ENCODE measurements at places on chromosomes 1 and 21.
A peak's percentile ranks its signal among the peaks of the same experiment; 100 is the strongest.

DNA sequence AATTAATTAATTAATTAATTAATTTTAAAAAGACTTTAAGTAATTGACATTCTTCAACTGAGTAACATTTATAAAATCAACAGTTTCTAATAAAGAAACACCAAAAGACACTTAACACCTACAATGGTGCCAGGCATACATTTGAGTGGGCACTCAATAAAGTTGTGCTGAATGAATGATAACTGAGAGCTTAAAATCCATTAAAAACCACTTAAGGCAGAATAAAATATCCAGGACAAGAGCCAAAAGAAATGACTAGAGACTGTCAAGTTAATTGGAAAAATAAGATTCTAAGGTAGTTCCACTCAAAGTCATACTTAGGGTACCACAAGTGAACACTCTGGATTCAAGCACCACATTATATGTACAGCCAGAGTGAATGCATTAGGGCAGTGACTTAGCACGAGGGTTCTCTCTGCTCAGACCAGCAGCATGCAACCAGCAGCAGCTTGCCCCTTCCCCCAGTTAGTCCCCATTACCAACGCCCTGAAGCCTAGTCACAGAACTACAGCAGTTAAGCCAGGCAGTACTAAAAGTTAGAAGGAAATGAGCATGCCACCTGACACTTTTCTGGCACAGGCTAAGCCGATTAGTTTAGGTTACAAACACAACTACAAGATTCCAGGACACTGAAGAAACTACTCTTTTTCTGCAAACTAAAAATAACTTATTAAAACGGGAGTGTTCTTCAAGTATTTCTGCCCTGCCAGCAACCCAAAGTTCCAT, 46.5 kb downstream of the LUZP1 start:
- DNase-seq: no peak

DNA sequence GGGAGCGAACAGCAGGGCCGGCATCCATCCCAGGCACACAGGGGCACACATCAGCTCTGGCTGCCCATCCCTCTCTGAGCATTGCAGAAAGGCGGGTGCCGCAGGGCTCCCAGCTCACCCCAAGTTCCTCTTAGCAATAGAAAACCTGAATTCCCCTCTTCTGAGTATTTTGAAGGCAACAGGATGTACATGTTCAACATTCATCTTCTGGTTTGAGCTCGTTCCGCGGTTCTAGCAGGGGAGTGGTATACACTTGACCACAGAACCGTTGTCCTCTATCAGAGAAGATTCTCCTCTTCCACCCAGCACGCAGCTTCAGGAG, 23.6 kb downstream of the ACTA1 start:
- no peak for DNase-seq

GRCh38 chr1:66282343-66282852, 251.6 kb upstream of the SGIP1 start:
- DNase-seq: peak; percentile 79

DNA sequence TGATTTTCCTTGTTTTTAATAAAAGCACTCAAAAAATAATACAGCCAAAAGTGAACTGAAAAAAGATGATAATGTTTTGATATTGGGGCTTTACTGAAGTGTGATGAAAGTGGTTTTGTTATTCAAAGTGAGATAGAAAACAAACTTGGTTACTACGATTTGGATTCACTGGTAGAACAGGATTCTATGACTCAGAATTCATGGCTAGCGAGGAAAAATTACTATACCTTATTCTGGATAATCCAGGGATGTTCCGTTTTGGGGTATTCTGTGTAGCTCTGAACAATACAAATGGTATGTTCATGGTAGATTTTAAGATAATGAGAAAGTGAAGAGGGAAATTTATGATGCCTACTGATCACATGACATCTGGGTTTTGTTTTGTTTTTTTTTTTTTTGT, 117.7 kb downstream of the NRDC start:
- DNase-seq: no peak

DNA sequence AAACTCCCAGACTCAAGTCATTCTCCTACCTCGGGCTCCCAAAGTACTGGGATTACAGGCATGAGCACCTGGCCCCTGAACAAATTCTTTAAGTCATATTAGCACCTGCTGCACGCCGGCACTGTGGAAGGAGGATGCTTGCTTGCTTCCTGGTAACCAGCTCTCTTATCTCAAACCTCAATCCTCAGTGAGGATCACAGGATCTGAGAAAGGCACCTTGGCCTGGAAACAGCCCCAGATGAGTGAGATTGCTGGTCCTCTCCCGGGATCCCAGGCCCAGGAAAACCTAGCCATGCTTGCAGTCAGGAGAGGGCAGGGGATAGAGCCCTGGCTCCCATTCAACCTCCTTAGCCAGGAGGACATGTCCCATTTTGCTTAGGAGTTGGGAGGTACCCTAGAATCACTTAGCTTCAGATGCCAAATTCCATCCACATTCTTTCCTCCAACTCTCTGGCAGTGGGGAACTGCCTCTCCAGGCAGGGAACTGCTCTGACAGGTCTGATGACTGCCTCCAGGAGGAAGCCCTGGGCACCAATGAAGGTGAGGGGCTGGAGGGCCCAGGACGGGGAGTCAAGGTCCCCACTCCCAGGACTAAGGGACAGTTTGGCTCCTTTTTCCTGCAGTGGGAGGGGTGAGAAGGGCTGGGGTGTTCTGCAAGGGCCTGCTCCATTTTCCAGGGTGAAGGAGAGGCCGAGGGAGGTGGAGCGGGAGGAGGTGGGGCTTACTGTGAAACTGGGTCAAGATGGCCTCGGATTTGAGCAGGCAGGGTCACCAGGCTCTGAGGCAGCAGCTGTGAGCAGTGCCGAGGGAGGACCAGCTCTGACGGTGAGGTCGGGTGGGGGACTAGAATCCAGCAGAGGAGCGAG, 9.5 kb downstream of the GPR37L1 start:
- no peak for DNase-seq

GRCh38 chr21:42302076-42302650, 13.0 kb downstream of the TFF3 start:
- DNase-seq: no peak

DNA sequence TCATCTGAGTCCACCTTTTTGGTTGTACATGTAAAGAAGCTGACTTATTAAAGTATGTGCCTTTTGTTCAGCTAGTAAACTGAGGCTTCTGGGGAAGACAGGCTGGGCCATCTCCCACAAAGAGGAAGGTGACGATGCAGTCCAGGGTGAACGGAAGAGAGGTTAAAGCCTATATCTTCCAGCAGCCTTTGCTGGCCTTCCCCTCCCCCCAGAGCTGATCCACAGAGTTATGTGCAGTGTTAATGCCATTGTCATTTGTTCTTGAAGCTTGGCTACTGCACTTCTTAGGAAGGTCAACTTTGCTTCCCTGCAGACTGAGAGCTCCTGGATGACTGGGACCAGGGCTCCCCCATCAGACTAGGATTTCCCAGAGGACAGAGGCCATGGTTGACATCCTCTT, 2.2 kb downstream of the SLC30A2 start:
- no peak for DNase-seq

GRCh38 chr1:239587066-239587465, 200.7 kb downstream of the CHRM3 start:
- peak; percentile 15 for DNase-seq

DNA sequence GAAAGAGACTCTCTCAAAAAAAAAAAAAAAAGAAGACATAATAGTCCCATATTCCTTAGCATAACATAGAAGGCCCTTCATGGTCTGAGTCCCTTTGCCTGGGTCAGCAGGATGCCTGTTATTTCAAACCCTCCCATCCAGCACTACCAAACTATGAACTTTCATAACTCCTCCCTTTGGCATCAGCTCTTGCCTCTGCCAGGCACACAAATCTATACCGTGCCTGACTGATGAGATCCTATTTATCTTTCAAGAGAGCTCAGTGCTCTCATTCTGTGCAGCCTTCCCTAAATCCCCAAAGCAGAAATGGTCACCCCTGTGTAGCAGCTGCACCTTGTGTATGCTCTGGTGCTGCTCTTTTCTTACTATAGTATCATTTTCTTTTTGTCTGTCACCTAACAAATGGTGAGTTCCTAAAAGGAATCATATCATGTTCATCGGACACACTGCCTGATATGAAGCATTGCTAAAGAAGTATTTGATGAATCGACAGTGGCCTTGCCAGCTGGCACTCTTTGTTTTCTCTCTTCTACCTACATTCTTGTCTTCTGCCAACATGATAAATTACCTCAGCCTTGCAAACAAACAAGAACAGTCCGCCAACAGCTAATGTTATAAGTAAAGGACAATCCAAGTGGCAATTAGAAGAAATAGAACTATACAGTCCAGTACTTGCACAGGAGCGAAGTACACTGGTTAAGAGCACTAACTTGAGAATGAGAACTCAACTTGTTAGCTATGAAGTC, 29.9 kb downstream of the FMO4 start:
- DNase-seq: no peak

GRCh38 chr21:43865540-43866259, 677 bp downstream of the AGPAT3 start:
- peak; percentile 31 for DNase-seq

GRCh38 chr1:227215863-227216510, 102.3 kb downstream of the CDC42BPA start:
- DNase-seq: no peak

GRCh38 chr1:11740258-11741192, 4.6 kb downstream of the AGTRAP start:
- peak; percentile 27 for DNase-seq

DNA sequence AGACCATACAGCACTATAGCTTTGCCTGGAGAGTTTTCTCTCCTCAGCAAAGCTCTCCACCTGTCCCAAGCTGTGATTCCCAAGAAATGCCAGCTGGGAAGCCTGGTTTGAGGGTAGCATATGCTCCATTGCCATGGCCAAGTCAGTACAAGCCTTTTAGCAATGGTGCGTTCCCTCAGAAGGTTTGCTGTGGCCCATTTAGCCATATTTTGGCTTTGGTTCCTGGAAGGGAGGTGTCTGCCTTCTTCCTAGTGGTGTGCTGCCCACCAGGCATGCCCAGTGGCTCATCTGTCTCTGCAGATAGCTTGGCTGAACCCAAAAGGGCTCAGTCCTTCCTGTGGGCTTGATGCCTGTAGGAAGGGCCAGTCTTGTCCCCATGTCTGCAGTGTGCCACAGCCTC, 32.4 kb downstream of the GALNT2 start:
- no peak for DNase-seq

GRCh38 chr1:10528066-10529014, 53.6 kb downstream of the PEX14 start:
- no peak for DNase-seq

- peak; percentile 68 for DNase-seq
Observed at GRCh38 chr1:37486680-37487618, 12.6 kb downstream of the ZC3H12A start.

GRCh38 chr1:186978596-186979556, 150.1 kb downstream of the PLA2G4A start:
- DNase-seq: no peak

- DNase-seq: no peak
Observed at GRCh38 chr21:14734191-14734590, 188.1 kb upstream of the SAMSN1 start.

- no peak for DNase-seq
Observed at GRCh38 chr1:54777431-54777830, 13.1 kb upstream of the PARS2 start.

GRCh38 chr21:39518847-39519210, 67.1 kb downstream of the SH3BGR start:
- DNase-seq: no peak

GRCh38 chr1:155300024-155300423, 1.2 kb downstream of the PKLR start:
- DNase-seq: no peak

- no peak for DNase-seq
Observed at GRCh38 chr21:42746240-42746592, 92.8 kb downstream of the PDE9A start.

DNA sequence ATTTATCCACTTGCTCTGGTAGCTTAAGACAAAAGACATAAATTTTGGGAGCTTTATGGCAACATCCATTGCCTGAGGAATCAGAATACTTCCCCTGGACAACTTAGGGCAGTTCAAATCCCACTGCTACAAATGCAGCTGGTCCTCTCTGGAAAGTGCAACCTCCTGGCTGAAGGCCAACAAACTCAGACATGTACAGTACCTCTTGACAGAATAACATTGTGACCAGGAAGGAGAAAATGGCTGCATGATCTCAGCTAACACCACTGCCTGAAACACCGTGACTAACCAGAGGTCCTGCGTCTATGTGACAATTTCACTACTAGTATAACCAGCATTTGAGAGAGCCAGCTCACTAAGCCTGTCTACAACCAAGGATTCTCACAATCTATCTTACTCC, 218.9 kb downstream of the CRB1 start:
- DNase-seq: no peak

- no peak for DNase-seq
Observed at GRCh38 chr1:38451541-38451993, 405.0 kb upstream of the POU3F1 start.

DNA sequence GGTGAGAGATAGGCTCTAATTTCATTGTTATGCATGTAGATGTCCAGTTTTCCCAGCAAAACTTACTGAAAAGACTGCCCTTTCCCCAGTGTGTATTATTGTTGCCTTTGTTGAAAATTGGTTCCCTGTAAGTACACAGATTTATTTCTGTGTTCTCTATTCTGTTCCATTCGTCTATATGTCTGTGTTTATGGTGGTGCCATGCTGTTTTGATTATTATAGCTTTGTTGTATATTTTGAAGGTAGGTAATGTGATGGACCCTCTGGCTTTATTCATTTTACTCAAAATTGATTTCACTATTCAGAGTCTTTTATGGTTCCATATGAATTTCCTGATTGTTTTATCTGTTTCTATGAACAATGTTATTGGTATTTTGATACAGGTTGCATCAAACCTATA, 375.8 kb upstream of the VAMP3 start:
- DNase-seq: no peak

DNA sequence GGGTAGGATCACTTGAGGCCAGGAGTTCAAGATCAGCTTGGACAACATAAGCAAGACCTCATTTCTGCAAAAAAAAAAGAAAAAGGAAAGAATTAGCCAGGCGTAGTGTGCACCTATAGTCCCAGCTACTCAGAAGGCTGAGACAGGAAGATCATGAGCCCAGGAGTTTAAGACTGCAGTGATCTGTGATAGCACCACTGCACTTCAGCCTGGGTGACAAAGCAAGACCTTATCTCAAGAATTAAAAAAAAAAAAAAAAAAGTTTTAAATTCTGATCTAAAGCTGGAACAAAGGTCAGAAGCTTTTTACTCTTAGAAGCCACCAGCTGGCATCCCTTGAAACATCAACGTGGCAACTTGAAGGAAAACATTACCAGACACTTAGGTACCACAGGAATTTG, 45.3 kb downstream of the HENMT1 start:
- no peak for DNase-seq

- DNase-seq: no peak
Observed at GRCh38 chr1:119720866-119721440, 9.2 kb downstream of the PHGDH start.

DNA sequence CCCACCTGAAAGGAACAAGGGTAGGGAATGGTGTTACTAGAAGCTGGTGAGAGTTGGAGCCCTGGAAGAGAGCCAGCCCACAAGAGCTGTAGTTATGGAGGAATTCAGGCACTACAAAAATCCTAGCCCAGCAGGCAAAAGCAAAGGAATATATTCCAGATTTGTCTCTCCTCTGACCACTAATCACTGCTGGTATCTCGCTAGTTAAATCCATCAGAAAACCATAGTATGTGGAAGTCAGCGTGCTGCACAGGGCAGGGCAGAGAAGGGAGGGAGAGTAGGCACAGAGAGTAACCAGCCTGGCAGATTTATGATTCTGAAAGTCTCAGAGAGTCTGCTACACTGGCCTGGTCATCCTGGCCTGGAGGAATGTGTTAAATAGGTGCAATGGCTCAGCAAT, 88.6 kb downstream of the SELENOF start:
- DNase-seq: no peak

- no peak for DNase-seq
Observed at GRCh38 chr1:172279939-172280636, 140.4 kb upstream of the C1orf105 start.

Data from CD4-positive, alpha-beta T cell treated with Interleukin-6 at 100 ng/mL for 8 hours (primary cell).